ENCODE measurements at places on chromosomes 5 and 9.

GRCh38 chr5:50964746-50965653 lies 298.6 kb downstream of the PARP8 start:
- DNase-seq, result no peak

- no peak for DNase-seq
Measured at GRCh38 chr5:135966165-135966564, 11.4 kb upstream of the LECT2 start.

DNA sequence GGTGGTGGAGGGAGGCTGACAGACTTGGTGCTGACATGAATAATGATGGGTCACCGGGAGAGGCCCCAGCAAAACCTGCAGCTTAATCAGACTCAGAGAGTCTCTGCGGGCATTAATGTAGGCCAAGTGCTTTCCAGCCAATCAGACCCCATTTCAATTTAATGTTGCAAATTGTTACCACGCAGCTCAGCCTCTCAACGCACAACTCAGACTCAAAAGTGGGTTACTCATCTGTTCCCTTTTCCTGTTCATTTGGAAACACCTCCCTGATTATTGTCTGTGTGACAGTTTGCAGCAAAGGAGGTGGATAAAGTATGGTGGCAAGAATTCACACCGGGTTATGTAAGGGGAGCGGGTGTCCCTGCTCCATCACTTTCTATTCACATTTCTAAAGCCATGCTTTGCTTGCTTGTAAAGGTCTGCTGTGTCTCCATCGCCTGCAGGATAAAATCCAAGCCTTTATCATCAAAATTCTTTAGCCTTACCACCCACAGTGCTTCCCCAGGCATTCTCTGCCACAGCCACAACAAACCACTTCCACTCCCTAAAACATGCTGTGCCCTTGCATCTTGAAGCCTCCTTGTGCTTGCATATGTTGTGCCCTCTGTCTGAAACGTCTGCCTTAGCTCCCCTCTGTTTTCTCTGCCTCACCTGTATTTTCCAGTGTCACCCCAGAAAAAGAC lies 156.5 kb downstream of the ASTN2 start:
- no peak for DNase-seq

DNA sequence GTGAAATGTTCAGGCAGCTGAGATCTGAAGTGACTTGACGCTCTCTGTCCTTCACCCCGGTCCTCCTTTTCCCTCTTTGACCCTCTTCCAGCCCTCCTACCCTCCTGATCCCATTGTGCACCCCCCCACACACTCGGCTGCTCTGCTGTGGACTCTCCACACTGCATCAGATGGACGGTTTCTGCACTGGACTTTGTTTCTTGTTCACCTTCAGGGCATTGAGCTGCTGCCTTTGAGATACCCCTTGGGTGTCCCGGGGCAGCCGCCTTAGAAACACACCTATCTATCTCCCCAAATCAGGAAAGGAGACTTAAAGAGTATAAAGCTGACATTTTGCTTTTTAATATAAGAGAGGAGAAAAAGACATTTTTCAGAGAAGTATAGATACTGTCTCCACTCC lies 27.5 kb downstream of the AMBP start:
- DNase-seq, result no peak

DNA sequence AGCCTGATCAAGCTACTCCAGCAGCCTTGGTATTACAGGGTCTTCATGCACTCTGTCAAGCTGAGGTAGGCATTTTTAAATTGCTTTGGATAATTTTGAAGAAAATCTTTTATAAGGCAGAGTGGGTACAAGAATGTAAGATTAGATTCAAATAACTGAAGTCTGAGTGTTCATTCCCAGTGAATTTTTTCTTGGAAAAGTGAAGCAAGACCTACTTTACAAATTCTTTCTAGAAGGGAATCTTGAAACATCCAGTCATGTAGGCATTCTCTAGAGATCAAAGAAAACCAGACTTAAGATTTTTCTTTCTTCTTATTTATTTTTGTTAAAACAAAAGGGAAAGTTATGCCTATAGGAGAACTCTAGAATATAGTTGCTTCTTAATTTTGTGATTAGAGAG lies 139.0 kb downstream of the FOCAD start:
- no peak for DNase-seq

- no peak for DNase-seq
Measured at GRCh38 chr5:19770396-19770795, 217.6 kb downstream of the CDH18 start.

DNA sequence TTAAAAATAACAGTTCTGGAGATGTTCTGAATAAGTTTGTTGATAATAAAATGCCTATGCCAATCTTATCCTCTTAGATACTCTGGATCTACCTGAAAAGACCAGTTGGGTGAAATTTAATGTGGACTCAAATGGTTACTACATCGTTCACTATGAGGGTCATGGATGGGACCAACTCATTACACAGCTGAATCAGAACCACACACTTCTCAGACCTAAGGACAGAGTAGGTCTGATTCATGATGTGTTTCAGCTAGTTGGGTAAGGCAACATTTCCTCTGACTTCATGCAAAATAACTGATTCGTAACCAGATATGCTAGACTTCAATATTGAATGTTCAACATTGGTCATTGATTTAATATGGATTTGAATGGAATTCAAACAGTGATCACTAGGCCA lies 27.0 kb downstream of the ERAP2 start:
- no peak for DNase-seq

DNA sequence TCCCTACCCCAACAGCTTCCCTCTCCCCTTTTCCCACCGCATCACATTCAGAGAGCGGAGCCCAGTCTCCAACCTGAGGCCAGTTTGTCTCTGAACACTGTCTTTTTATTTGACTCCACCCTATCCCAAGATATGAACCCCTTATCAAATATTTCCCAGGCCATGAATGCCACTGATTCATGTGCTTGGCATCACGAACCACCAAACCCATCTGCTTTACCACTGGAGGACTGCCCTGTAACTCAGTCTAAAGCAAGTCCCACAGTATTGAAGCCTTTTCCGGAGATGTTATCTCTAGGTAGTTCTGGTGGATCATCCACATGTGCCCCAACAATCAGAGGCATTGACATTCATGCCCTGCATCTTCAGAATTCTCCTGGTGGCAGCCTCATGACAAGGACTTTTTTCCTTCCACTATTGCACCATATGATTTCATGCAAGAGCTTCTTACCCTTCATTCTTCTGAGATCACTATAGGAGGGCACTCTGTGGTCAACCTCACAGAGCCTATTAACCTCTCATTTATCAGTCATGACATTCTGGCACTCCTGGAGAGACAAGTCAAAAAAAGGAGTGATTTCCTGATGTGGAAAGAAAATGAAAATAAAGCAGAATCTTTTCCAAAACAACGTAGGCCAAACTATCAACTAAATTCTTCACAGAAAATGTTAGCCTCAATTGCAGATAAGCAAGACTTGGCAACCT lies 12.3 kb upstream of the SPATA31D4 start:
- no peak for DNase-seq
